ENCODE measurements at places on chromosomes 5 and 9.

- no peak overlapping the region for H3K27ac ChIP-seq
- peaks cover 3% of the 10 kb centered on the region for H3K4me1 ChIP-seq
- no peaks in the 10 kb centered on the region for H3K36me3 ChIP-seq
- H3K4me3 ChIP-seq: no peak overlapping the region
Observed at GRCh38 chr9:33813712-33814641, 3.0 kb upstream of the UBE2R2 start.

GRCh38 chr9:71897577-71897976 is 13.4 kb downstream of the ABHD17B start:
- peaks cover 2% of the 10 kb centered on the region for H3K4me1 ChIP-seq
- no peaks in the 10 kb centered on the region for H3K27me3 ChIP-seq
- no peaks in the 10 kb centered on the region for H3K36me3 ChIP-seq
- no peak overlapping the region for H3K4me3 ChIP-seq
- DNase-seq: no peak

GRCh38 chr9:131618071-131618479 is 72.8 kb downstream of the PRRT1B start:
- DNase-seq: no peak
- H3K27ac ChIP-seq: no peak overlapping the region
- peaks cover 1% of the 10 kb centered on the region for H3K4me1 ChIP-seq
- no peaks in the 10 kb centered on the region for H3K27me3 ChIP-seq

DNA sequence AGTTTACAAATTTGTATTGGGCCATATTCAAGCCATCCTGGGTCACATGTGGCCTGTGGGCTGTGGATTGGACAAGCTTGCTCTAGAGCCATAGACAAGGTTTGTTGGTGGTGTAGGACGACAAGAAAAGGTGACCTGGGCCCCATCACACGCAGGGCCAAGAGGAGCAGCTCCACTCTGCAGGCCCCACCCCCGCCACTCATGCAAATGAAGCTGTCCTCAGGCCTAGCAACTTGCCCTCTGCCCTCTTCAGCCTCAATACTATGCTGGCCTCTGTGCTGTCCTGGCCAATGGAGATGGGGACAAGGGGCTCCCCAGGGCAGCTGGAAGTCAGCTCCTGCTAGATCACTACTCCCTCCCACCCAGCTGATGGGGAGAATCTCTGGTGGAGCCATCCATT is 55.2 kb upstream of the TMEM252 start:
- peak; percentile 3 for DNase-seq
- no peaks in the 10 kb centered on the region for H3K36me3 ChIP-seq
- no peaks in the 10 kb centered on the region for H3K27me3 ChIP-seq
- no peak overlapping the region for H3K27ac ChIP-seq

DNA sequence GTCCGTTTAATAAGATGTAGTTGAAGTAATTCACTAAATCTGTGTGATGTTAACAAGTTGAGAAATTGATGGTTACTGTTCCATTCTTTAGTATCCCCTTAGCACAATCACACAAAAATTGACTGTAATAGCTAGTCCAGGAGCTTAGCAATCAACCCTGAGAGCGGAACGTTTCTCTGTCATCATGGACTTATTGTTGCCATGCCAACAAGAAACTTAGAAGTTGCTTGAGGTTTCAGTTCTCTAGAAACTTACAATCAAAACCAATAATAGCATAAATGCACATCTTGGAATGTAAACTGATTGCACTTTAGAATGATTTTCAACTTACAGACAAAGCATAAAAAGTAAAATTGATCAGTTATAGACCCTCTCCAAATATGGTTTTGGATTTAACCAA is 125.4 kb upstream of the ANKH start:
- H3K4me1 ChIP-seq: no peaks in the 10 kb centered on the region
- no peaks in the 10 kb centered on the region for H3K27me3 ChIP-seq
- H3K27ac ChIP-seq: no peak overlapping the region
- H3K4me3 ChIP-seq: no peak overlapping the region
- DNase-seq: no peak
- no peaks in the 10 kb centered on the region for H3K36me3 ChIP-seq

DNA sequence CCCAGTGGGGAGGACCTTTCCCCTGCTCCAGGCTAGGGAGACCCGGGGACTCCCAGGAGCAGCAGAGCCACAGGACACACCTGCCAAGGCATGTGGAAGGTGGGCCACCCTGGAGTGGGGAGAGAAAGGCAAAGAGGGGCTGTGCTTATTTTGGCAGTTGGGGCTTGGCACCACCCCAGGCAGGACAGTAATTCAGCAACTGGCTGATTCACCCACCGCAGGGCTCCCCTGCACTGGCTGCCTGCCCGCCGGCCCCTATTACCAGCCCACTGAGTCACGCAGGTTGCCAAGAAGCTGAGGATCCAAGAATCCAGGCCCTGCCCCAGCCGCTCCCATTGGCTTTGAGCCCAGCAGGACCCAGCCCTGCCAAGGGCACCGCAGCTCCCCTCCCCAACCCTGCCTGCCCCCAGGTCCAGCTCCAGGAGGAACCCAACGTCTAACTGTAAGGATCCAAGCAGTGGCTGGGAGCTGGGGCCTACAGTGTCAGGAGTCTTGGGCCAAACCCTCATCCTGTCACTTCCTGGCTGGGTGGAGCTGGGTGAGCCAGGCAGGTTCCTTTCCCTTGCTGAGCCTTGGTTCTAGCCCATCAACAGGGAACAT is 14.2 kb upstream of the RALGDS start:
- H3K27me3 ChIP-seq: no peaks in the 10 kb centered on the region
- no peak for DNase-seq
- H3K4me3 ChIP-seq: no peak overlapping the region
- no peak overlapping the region for H3K27ac ChIP-seq
- H3K4me1 ChIP-seq: no peaks in the 10 kb centered on the region

- H3K27ac ChIP-seq: no peak overlapping the region
- no peak for DNase-seq
- H3K36me3 ChIP-seq: no peaks in the 10 kb centered on the region
- H3K4me3 ChIP-seq: no peak overlapping the region
- H3K27me3 ChIP-seq: no peaks in the 10 kb centered on the region
Observed at GRCh38 chr9:76887951-76888350, 18.0 kb downstream of the PRUNE2 start.

Data from mesendoderm (in vitro differentiated cells).